ENCODE measurements at places on chromosomes 11 and 22.

- DNase-seq: no peak
Observed at GRCh38 chr11:30106222-30107181, 89.7 kb upstream of the KCNA4 start.

GRCh38 chr11:116997071-116997470, 101.2 kb downstream of the SIK3 start:
- DNase-seq: no peak

GRCh38 chr11:71964641-71965040, 34.1 kb upstream of the IL18BP start:
- no peak for DNase-seq

- no peak for DNase-seq
Observed at GRCh38 chr11:115267871-115268270, 236.3 kb downstream of the CADM1 start.

DNA sequence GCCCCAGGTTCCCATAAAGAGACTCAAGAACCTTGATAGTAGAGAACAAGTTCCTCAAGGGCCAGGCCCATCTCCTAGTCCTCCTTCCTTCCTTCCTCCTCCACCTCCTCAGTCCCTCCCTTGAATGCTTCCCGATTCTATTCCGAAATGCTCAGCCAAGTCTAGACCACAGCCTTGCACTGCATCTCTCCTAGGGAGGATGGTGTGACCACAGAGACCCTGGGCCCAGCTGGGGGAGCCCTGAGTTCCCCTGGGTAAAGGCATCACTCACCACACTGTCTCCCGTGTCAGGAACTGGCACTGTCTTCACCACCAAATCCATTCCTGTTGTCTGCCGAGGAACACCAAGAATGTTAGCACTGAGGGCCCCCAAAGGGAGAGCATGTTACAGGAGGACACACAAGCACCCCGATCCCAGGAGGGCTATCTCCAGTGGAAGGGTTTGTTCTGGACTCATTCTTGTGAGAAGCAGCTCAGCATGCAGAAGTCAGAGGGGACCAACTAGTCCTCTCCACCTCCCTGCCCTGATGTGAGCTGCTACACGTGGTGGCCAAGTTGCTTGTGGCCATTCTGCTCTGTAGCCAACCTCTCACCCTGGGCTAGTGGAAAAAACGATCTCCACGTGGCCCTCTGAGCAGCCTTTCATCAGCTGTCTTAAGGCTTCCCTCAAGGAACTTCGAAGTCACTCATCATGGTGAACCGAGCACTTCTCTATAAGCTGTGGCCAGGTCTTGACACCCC, 8.7 kb downstream of the IFT27 start:
- no peak for DNase-seq

GRCh38 chr11:62505440-62506091, 41.0 kb downstream of the AHNAK start:
- DNase-seq: no peak

DNA sequence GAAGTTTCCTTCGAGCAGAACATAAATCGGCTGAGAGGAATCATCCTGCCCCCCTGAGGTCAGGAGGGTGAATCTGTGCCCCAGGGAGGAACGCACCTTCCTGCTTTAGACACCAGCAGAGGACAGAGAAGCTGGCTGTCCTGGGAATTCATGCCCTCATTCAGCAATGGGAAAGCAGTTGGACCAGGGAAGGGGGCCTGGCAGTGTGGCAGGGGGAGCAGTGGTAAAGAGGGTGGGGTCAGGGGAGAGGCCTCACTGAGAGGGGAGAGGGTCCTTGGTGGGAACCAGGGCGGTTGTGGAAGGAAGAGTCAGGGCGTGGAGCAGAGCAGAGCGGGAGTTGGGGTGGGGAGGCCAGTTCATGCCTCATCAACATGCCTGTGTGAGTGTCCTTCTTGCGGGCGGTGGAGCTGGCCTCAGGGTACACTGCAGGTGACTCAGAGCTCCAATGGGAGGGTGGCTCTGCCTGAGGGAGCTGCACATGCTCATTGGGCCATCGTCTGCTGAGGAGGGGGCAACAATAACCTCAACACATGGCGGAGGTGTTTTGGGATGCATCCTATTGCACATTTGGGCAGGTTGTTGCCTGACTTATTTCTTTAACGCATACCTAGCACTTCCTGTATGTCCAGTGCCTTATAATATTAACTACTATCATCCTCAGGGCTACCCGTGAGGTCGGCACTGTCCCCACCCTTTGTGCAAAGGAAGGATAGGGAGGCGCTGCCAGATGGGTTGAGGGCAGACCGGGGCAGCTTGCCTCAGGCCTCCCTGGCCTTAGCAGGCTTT, 23.2 kb downstream of the MED15 start:
- no peak for DNase-seq

GRCh38 chr22:44881624-44882023, 128.2 kb downstream of the PHF21B start:
- DNase-seq: no peak

- no peak for DNase-seq
Observed at GRCh38 chr11:121351083-121351630, 58.6 kb downstream of the SC5D start.

- no peak for DNase-seq
Observed at GRCh38 chr22:40193429-40194421, 16.0 kb downstream of the TNRC6B start.

GRCh38 chr11:78657968-78658839, 83.5 kb upstream of the NARS2 start:
- DNase-seq: no peak

GRCh38 chr11:47716692-47717091, 1.5 kb upstream of the AGBL2 start:
- no peak for DNase-seq

DNA sequence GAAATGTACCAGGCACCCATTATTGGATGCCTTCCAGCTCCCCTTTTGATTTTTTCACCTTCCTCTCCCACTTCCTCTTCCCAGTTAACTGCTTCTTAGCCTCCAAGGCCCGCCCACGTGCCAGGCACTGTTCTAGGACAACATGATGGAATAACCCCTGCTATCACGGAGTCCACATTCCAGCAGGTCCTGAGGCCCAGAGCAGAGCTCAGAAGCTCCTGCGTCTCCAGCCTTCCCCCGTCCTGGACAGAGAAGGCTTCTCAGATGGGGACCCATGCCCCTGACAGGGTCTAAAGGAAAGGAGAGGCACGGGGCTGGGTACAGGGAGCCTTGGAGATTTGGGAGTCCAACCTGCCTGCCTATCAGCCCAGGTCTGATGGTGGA, 29.1 kb downstream of the TRIM29 start:
- DNase-seq: no peak

DNA sequence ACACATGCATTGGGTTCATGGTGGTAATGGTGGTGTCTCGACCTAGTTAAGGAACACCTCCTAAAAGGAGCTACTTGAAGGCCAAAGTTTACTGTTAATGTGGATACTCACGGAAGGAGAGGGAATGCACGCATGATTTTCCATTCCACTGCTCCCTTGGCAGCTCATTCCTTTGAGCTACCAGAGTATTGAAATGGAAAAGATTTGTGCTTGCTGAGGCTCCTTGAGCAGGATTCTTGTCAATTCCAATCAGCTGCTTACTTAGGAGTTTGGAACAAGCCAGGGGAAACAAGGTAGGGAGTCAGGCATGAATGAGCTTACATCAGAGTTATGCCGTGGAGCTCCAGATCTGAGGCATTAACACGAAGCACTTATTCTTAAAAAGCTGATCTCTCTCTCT, 108.8 kb downstream of the GRIA4 start:
- DNase-seq: no peak

DNA sequence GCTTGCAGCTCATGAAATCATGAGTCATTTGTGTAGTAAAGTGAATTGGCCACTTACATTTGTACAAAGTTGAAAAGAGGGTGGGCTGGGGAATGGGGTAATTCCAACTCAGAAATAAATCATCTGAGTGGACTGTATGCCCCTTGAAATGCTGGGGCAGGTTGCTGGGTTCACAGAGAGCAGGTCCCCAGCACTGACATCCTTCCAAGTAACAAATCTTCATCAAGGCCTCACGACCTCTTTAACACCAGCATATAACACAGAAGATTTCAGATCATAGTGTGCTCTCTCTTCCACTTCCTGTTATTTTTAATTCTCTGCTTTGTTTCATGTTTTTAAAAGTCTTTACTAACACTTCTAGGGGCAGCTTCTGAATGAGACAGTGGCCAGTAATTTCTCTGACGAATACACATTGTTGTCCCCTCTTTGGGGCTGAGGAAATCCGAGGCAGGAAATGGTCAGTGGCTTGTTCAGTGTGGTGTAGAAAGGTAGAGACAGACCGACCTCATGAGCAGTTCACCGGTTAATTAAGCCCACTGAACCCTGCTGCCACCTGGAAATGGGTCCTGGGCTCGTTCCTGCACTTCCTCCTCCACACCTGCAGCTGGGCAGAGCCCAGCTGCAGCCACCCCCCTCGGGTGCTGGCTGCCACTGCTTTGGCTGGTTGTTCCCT, 127.7 kb downstream of the MAML2 start:
- no peak for DNase-seq

- no peak for DNase-seq
Observed at GRCh38 chr11:72587696-72588095, 86.5 kb downstream of the PDE2A start.

GRCh38 chr22:23657727-23658126, 25.6 kb upstream of the DRICH1 start:
- DNase-seq: no peak

- no peak for DNase-seq
Observed at GRCh38 chr22:43244402-43244801, 57.5 kb upstream of the TTLL12 start.

GRCh38 chr11:114396916-114397315, 3.4 kb downstream of the C11orf71 start:
- no peak for DNase-seq

DNA sequence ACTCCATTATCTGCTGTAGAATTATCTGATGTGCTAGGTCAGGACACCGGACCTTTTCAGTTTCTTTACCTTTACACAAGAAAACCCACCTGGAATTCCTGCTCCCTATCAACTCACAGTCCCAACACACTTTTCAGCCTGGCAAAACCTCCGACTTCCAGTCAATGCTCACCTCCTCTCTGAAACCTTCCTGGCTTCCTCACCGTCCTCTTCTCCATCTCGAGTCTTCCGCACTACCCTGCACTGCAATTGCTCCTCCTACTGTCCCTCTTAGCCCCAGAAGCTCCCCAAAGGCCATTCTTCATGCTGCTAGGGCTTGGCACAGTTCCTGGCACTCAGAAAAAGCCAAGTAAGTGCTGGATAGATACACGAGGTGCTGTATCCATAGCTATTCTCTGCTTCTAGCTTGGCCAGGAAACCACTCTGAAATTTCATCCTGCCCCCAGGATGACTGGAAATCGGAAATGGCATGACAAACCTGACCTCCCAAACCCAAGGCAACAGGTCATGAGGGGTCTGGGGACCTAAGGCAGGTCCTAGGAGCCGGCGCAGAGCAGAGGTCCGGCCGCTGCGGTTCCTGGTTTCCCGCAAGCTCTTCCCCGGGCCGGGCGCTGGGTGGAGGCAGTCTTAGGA, 702 bp downstream of the SYN3 start:
- DNase-seq: no peak

GRCh38 chr22:20773793-20774212, at the start of gene SERPIND1:
SERPIND1 (plus strand) TSS chr22:20774113; CDS start chr22:20779313, 5,200 bp downstream.
- DNase-seq: no peak

DNA sequence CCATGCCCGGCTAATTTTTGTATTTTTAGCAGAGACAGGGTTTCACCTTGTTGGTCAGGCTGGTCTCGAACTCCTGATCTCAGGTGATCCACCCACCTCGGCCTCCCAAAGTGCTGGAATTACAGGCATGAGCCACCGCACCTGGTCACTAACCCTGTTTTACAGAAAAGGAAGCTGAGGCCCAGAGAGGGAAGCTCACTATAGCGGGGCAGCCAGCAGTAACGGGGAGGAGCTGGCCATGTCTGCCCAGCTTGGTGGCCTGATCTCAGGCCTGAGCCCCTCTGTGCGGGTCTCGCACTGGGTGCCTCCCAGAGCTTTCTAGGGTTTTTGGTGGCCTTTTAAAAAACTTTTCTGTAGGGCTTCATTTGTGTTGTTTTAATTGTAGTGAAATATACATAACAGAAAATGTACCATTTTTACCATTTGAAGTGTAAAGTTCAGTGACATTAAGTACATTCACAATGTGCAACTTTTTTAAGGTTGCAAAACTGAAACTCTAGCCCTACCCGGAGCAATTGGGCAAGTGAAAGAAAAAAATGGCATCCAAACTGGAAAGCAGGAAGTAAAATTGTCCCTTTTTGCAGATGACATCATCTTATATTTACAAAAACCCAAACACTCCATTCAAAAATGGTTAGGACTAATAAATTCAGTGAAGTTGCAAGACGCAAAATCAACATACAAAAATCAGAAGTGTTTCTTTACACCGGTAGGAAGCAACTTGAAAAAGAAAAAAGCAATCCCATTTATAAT, 14.5 kb upstream of the CYTH4 start:
- no peak for DNase-seq

GRCh38 chr22:43186272-43187170, at the start of gene TTLL12:
TTLL12 (minus strand) TSS chr22:43187134; CDS start chr22:43187069, 65 bp downstream.
- DNase-seq: peak; percentile 12

GRCh38 chr22:40224702-40225101, 47.0 kb downstream of the TNRC6B start:
- no peak for DNase-seq

Measured in NCI-H1105 treated with DMSO at 0.1 percent for 48 hours (cell line).